ENCODE measurements at places on chromosomes 3 and 15. TPM values are rescaled to one million over a fixed set of nuclear protein-coding genes. Genes with fewer than 3 reads are reported as not detected.
A peak's percentile ranks its signal among the peaks of the same experiment; 100 is the strongest.

DNA sequence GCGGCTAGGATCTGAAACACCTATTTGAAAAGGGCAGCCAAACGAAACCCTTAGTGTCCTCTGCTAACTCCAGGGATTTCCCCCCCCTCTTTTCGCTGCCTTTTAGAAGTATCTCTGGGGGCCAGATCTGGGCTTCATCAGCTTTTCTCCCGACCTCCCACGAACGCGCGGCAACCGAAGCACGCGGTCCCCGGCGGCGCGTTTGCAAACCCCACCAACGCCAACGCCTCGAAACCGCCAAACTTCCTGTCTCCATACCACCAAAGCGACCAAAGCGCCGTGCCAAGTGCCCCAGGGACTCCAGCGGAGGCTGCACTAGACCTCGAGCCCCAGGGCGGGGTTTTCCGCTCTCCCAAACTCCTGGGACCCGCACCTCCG is 155.8 kb upstream of the FRMD4B start:
- DNase-seq = no peak

DNA sequence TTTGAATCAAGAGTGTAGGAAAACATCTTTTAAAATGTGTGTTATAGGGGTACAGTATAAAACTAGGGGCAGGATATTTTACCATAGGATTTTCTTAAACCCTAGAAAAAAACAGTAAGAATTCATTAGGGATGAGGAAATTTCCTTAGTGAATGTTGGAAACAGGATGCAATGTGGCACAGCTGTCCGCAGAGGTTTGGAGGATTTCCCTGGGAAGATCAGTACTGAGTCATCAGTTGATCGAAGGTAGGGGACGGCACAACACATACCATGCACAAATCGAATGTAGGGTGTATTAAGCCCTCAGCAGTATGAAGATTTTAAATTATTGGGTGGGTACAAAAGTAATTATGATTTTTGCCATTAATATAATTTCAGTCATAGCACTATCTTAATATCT is 49.9 kb downstream of the FNDC3B start:
- DNase-seq = peak; percentile 43

CHRNB4 gene
- total RNA-seq = not detected

PP2D1 gene
- total RNA-seq = not detected

FANCD2OS gene
- not detected for total RNA-seq

GRCh38 chr3:14329116-14329830 is 73.1 kb upstream of the SLC6A6 start:
- DNase-seq = peak; percentile 50

CHRM5 gene
- total RNA-seq = not detected

DNA sequence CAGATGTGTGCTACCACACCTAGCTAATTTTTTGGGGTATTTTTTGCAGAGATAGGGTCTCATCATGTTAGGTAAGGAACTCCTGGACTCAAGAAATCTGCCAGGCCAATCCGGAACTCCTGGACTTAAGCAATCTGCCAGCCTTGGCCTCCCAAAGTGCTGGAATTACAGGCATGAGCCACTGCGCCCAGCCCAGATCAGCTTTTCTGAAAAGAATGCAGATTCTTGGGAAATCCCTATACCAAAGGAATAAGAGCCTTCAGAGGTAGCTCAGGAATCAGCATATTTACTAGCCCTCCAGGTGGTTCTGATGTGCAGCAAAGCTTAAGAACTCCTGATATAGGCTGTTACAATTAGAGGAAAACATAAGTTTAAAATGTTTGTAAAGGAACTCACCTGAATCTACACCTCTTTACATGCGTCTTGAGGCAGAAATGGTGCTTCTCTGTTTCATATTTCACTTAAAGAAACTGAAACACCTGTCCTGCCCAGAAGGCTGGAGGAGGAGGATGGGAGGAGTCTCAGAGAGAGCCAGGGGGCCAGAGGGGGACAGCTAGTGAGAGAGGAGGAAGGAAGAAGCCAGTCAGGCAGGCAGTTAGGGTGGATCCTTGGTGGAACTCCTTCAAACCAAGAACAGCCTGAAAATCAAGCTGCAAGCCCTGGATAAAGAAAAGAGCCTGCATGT is at the start of gene XCR1:
TSS of gene XCR1 (minus strand) at position 463 of the 685 bp plus-strand sequence. CDS start 5,536 bp downstream, outside the sequence.
- no peak for DNase-seq

ANO10 gene
- 45.7 TPM for total RNA-seq

FRMD5 gene
- 2.2 TPM for total RNA-seq

SEC22A gene
- 25.1 TPM for total RNA-seq

DNA sequence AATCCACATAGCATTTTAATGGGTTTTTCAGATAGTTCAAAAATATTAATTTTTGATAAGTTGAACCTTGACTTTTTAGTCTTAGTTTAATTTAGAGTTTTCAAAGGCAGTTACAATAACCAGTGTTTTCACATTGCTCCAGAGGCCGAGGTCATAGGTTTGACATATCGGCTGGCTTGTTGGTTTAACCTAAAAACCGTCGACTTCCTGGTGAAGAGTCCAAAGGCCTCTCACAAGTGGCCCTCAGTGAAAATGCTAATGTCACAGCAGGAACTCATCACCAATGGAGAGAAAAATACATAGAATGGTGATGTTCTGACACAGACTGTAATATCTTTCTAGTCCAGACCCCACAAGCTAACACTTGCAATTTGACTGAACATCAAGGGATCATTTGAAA is 642.3 kb downstream of the PLOD2 start:
- no peak for DNase-seq

PAK6 gene
- total RNA-seq = 0.48 TPM

All from myocyte (in vitro differentiated cells).